Cortex of kidney (tissue), 1 donor: ENCODE measurements at places on chromosomes 5 and 9.

GRCh38 chr5:9876451-9876850 lies 246.3 kb upstream of the TAS2R1 start:
- no peak for DNase-seq

- no peak for DNase-seq
Observed at GRCh38 chr5:116229131-116229689, 144.4 kb downstream of the COMMD10 start.

GRCh38 chr5:132327252-132327955 lies 33.2 kb downstream of the SLC22A4 start:
- no peak for DNase-seq

DNA sequence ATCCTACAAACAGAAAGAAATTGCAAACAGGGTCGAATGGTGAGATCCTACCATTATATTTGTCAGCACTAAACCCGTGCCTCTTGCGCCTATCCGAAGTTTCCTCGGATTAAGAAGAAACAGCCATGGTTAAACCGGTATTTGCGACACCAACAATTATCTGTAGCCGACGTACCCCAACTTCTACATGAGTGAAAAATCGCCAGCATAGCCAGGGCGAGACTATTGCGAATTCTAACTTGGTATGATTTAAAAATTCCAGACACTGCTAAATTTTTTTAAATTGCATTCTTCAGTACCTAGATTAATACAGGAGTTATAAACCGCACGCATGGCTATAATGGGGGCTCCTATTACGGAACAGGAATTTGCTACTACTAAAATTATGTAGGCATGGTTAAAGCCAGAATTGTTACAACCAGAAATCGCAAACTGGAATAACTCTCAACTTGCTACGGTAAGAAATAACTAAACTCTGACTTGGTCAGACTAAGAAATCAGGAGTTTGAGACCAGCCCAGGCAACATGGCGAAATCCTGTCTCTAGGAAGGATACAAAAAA lies 25.3 kb upstream of the ANXA2R start:
- DNase-seq: no peak

- DNase-seq: no peak
Observed at GRCh38 chr5:172487671-172488070, 33.3 kb upstream of the SH3PXD2B start.

DNA sequence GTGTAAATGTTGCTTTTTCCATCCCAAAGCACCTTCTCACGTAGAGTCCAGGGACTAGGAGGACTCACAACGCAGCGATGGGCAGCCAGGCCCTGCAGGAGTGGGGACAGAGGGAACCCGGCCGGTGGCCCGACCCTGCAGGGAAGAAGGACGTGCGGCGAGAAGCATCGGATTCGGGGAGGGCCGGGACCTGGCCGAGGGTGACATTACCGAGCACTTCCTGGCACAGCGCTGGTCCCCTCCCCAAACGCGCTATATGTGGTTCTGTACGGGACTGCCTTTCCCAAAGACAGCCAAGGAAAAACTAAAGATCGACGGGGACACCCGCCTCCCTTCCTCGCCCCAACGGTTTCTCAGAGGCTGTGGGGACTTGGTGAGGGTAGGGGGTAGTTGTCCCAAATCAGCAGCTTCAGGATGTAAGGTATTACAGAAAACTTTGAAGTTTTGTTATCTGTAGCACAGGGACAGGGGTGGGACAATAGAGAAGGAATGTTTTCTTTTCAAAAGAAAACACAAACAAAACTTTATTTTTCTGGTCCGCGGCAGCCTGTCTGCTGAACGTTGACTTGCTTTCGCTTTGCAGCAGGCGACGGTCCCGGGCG lies 887 bp upstream of the MAP3K1 start:
- DNase-seq: no peak

DNA sequence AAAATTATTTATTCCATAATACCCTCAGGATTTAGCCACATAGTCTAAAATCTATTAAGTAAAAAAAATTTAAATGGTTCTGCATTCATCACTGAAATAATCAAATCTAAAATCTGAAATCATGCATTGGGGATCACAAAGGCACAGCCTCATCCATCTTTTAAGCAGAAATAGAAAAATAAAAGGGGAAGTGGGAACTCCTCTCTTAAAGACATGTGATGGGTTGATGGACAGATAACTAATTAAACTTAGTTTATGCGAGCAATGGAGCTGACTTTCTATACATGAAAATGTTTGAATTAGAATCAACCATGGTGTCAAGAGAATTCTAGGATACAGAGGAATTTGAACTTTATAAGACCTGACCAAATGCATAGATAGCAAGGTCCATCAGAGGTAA lies 170.5 kb downstream of the GABRB2 start:
- no peak for DNase-seq

- no peak for DNase-seq
Observed at GRCh38 chr5:80810425-80810824, 149.7 kb upstream of the RASGRF2 start.

DNA sequence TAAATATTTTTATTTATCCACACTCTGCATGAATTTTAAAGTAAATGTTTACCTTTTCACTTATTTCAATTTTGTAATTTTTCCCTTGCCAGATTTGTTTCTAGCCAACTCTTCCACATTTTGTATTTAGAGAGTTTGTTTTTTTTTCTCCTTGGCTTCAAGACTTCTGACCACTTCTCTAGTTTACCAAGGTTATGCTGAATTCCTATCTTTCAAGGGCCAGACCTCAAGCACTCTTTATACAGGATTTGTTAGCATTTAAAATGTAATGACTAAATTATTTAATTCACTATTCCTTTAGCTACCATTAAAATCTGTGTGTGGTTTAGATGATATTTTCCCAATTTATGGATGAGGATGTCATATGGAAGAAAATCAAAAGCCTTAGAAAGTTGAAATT lies 42.5 kb downstream of the MEF2C start:
- no peak for DNase-seq
